ENCODE measurements at places on chromosomes 1 and 21.

GRCh38 chr1:157580179-157580827 lies 17.6 kb downstream of the FCRL4 start:
- DNase-seq: peak; percentile 76

- DNase-seq: no peak
Observed at GRCh38 chr1:152148981-152149380, 10.0 kb downstream of the RPTN start.

DNA sequence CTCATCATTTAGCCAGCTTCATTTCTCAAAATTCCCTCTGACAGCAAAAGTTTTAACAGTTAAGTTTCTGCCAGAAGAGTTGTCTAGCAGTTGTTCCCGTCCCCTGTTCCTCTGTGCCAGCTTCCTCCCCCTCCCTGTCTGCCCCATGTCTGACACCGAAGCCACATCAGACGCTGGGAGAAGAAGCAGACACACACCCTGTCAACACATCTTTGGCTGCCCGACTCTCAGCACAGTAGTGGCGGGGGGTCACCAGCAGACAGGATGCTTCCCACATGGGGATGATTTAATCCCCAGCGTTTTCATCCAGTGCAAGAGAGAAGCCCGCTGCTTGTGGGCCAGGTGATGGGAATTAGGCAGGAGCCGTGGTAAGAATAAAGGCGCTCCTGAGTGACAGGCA lies 379.4 kb upstream of the RUNX1 start:
- DNase-seq: no peak

DNA sequence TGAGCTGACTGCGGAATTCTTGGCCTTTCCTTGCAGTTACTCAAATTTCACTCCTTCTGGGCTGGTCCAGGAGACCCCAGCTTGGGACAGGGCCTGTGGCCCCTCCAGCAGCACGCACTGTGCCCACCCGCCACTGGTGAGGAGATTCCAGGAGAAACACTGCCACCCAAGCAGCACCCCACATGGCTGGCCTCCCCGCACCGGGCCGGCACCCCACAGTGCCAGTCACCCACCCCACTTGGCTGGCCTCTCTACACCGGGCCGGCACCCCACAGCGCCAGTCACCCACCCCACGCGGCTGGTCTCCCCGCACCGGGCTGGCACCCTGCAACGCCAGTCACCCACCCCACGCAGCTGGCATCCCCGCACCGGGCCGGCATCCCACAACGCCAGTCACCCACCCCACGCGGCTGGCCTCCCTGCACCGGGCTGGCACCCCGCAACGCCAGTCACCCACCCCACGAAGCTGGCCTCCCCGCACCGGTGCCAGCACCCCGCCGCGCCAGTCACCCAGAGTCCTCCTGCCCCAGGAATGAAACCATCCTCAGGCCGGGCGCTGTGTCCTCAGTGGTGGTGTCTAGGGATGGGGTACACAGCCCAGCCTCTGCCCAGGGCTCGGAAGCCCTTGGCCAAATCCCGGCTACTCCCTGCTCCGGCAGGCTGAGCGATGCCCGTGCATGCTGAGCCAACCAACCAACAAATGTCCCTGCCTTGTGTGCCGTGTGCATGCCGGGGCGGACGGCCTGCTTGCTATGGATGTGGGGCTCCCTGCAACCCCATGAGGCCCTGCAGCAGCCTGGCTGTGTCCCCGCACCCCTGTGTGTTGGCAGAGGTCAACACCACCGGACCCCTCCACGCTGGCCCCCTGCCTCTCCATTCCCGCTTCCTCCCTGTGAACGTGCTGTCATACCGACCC lies 38.6 kb upstream of the TSPEAR start:
- DNase-seq: no peak

- peak; percentile 4 for DNase-seq
Observed at GRCh38 chr1:159987186-159987585, 33.1 kb upstream of the SLAMF9 start.

- no peak for DNase-seq
Observed at GRCh38 chr1:30846587-30846986, 62.0 kb downstream of the SDC3 start.

DNA sequence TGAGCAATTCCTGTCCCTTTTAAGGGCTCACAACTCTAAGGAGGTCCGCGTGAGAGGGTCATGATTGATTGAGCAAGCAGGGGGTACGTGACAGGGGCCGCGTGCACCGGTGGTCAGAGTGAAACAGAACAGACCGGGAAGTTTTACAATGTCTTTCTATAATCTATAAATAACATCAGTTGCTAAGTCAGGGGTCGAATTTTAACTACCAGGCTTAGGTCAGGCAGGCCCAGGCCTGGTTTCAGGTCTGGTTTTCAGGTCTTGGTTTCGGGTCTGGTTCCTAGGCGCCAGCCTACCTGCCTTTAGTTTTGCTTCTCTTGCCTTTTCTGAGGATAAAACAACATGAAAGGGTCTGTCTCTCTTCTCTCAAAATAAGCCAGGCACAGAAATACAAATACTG lies 476.0 kb upstream of the CAMK1G start:
- DNase-seq: no peak

DNA sequence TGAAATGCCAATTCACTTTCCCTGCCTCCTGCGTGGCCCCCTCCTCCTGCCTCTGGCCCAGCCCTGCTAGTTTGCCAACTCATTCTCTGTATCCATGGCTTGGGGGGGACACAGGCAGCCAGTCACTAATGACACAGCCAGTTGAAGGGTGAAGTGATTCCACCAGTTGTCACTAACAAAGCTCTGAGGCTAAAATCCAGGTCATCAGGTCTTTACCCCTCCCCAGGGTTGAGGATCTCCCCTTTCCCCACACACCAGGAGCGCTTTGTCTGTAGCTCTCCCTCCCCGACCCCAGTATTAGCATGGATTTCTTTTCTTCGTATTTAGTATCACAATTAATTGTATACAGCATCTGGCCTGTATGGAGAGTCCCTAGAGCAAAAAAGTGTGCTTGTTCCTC lies 394.1 kb downstream of the RRAGC start:
- DNase-seq: no peak

GRCh38 chr1:75908717-75909152 lies 23.5 kb downstream of the ASB17 start:
- DNase-seq: peak; percentile 55

GRCh38 chr1:1079408-1080121 lies 5.5 kb upstream of the RNF223 start:
- DNase-seq: peak; percentile 67

- no peak for DNase-seq
Observed at GRCh38 chr21:38384238-38384560, 114.1 kb downstream of the ERG start.

DNA sequence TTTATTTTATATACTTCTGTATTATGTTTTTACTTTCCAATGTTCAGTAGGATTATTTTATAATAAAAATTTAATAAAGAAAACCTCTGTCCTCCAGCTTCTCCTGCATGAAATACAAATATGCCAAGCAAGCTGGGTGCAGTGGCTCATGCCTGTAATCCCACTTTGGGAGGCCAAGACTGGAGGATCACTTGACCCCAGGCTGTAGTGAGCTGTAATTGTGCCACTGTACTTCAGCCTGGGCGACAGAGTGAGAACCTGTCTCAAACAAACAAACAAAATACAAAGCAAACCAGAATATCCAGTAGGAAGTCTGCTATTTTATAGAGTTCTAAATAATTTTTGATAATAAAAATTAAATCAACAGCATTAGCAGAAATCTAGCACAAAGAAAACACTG lies 168.8 kb downstream of the EIF4G3 start:
- no peak for DNase-seq

- no peak for DNase-seq
Observed at GRCh38 chr1:53400761-53401674, 58.2 kb upstream of the DMRTB1 start.

GRCh38 chr1:22944346-22945055 lies 28.2 kb downstream of the LACTBL1 start:
- DNase-seq: no peak

GRCh38 chr1:116353155-116353554 lies 19.9 kb upstream of the ATP1A1 start:
- no peak for DNase-seq

GRCh38 chr1:225657462-225657989 lies 4.6 kb upstream of the ENAH start:
- no peak for DNase-seq

GRCh38 chr1:211613108-211613947 lies 34.4 kb upstream of the SLC30A1 start:
- DNase-seq: no peak

DNA sequence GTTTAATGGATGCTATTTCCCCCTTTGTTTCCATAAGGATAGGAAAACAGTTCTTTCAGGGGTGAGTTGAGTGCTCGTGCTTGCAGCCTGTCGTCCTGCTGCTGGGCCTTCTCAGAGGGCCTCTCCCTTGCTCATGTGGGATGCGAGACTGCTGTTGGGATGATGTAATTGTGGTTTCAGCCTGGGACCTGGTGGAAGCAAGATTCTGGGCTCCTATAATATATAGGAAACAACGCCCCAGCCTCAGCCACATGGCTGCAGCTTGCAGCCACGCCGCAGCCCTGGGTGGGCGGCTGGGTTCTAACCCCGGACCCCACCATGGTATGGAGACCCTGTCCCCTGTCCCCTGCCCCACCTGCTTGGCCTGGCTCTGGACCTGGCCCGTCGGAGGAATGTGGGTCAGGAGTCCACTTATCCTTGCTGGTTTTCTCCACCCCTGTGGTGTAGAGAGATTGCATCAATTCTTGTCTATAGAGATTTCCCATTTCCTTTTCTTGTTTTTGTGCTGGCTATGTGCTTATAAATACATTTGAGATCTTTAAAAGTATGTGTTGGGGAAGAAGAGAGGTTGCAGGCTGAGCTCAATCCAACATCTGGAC lies 357.8 kb downstream of the SIPA1L2 start:
- DNase-seq: no peak

- DNase-seq: no peak
Observed at GRCh38 chr1:234400773-234401172, 27.5 kb downstream of the COA6 start.

DNA sequence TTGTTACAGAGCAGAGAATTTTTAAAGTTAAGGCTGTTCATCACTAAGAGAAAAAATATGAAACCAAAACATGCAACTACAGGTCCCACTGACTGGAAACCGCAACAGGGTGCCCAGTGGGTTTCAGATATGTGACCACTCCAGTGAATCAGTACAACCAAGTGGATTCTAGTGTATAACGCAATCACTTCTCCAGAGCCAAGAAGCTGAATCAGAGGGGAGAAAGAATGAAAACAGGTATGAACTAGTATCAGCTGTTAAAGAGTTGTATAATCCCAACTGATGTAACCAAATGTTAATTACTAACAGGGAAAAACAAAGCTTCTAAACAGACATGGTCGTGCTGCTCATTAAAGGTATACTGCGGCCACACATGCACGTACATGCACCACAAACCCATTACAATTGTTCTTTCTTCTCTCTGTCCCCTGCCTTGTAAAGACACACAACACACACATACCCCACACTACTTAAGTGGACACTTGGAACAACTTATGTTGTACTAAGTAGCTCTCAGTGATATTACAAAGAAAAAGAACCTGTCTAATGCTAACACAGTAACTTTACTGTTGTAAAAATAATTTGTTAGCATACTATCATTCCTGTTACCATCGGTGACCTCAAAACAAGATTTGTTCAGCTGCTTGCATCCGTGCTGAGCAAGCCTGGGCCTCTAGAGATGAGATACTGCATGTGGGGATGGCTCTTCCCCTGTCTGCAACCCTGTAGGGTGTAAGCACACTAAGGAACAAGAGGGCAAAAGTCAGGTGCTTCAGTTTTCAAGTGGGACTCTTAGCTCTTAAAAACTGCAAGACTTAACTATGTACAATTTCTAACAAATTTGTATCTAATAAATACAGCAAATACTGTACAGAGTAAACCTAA lies 74.2 kb downstream of the PTPN14 start:
- no peak for DNase-seq

GRCh38 chr21:40719615-40720014 lies 127.3 kb downstream of the DSCAM start:
- peak; percentile 60 for DNase-seq

GRCh38 chr1:93178418-93178817 lies 1.8 kb downstream of the TMED5 start:
- DNase-seq: no peak

- no peak for DNase-seq
Observed at GRCh38 chr1:179141592-179142251, 59.9 kb downstream of the TOR3A start.

GRCh38 chr21:35641271-35642016 lies 418.9 kb downstream of the SETD4 start:
- DNase-seq: no peak

- no peak for DNase-seq
Observed at GRCh38 chr1:208019257-208019656, 108.3 kb upstream of the CD34 start.

DNA sequence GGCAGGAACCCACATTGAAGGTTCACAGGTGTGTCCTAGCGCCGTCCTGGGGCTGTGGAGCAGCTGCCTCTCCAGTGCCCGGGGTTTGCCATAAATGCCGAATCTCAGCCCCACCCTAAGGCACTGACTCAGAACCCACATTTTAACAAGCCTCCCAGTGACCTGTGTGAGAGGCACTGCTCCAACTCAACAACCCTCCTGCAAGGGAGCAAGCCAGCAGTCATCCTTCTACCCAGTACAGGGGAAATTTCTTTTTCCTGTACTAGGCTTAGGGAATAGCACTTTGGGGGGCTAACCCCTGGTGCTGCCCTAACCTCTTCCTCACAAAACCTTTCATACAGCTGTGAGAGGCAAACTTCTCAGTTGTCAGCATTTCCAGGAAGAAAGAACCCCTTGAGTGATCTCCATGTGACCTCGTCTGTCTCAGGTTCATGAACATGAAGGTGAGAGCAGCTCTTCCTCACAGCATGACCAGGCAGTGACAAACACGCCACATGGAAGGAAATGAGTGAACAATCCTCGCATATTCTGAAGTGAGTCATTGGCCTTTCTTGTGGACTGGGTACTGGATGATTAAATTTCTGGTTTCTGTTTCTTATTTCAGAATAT lies 11.4 kb upstream of the BCAR3 start:
- no peak for DNase-seq

DNA sequence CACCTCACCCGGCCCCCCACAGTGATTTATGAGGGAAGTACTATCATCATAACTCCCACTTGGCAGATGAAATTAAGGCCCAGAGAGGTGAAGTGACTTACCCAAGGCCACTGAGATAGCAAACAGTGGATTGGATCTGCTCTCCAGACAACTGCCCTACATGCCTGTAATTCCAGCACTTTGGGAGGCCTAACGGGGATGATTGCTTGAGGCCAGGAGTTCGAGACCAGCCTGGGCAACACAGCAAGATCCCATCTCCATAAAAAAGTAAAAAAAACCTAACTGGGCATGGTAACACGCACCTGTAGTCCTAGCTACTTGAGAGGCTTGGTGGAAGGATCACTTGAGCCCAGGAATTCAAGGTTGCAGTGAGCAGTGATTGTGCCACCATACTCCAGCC lies 14.2 kb upstream of the RNF19B start:
- no peak for DNase-seq

GRCh38 chr1:170162459-170163246 lies 16.9 kb downstream of the NTMT2 start:
- DNase-seq: peak; percentile 31

GRCh38 chr21:42375506-42375905 lies 9.2 kb upstream of the TFF1 start:
- no peak for DNase-seq

Measured in WERI-Rb-1 (cell line).